Endothelial cell (in vitro differentiated cells): ENCODE measurements at places on chromosomes 3 and 15.

GRCh38 chr3:161171639-161172552, 49.2 kb upstream of the NMD3 start:
- no peak for DNase-seq

GRCh38 chr15:70159713-70160009, 61.9 kb upstream of the TLE3 start:
- DNase-seq, result no peak

DNA sequence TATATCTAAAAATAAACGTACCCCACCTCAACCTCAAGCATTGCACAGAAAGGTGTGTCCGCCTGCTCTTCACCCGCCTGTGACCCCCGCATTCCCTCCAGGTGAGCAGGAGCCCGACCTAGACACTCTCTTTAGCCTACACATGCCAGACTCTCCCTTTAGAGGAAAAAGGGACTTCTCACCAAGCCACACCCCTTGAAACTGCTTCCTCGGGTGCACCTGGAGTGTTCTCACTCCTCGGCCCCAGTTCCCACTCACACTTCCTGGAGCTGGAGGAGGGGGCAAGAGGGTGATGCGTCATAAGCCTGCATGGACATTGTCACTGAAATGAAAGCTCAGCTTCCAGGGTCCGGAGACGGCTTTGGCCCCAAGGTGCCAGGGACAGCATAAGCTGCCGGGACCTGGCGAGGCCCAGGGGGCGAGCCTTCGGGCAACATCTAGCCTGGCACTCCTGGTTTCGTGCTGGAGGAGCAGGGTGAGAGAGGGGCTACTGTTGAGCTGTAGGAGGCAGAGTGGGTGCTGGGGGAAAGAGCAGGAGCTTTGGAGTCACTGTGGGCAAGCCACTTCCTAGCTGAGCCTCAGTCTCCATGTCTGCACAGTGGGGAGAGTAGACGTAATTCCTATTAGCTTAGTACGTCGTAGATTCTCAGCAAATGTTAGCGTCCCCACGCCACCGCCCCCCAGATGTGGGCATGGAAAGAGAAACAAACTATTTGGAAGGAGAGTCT, 9.8 kb upstream of the MUC4 start:
- no peak for DNase-seq

DNA sequence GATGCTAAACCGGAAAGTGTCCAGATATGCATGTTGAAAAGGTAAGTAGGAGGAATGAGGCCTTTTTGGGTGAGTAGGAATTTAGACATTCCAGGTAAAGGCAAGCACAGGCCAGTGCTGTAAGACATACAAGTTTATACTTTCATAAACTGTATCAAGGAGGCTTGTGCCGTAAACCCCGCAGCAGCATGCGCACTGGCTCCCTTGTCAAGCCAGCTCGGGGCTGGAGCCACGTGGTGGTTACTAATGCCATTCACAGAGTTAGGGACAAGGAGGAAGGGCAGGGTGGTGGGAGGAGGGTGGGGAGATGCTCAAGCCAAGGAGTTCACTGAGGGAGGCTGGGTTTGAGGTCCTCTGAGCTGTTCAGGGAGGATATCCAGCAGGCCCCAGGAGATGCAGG, 35.8 kb downstream of the PLD1 start:
- DNase-seq, result no peak

- no peak for DNase-seq
Observed at GRCh38 chr3:124014366-124014942, 22.5 kb upstream of the ROPN1 start.

- DNase-seq, result no peak
Observed at GRCh38 chr15:74519311-74519710, 21.7 kb upstream of the ARID3B start.

GRCh38 chr3:162799910-162800309, 1303.3 kb downstream of the OTOL1 start:
- no peak for DNase-seq

DNA sequence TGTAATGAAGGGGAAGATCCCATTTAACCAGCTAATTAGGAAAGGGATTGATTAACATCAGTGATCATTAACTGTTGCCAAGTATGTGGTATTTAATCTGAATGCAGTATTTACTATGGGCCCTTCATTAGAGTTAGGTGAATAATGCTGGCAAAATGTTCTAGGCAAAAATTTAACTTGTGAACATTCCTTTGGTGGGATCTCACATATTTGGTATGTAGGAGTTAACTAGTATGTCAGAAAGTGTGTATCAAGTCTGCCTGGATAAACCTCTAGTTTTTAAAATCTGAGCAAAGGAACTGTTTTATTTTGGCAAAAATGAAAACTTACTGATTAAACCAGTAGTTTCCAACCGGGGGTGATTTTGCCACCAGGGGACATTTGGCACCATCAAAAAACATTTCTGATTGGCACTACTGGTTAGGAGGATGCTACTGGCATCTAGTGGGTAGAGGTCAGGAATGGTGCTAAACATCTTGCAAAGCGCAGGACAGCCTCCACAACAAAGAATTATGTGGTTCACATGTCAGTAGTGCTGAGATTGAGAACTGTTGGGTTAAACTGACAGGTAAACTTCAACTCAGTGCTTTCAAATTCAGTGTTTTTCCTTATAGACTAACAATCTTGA, 22.5 kb downstream of the LRTM1 start:
- DNase-seq, result no peak

GRCh38 chr3:39812537-39812936, 3.1 kb downstream of the MYRIP start:
- DNase-seq, result peak; percentile 36

DNA sequence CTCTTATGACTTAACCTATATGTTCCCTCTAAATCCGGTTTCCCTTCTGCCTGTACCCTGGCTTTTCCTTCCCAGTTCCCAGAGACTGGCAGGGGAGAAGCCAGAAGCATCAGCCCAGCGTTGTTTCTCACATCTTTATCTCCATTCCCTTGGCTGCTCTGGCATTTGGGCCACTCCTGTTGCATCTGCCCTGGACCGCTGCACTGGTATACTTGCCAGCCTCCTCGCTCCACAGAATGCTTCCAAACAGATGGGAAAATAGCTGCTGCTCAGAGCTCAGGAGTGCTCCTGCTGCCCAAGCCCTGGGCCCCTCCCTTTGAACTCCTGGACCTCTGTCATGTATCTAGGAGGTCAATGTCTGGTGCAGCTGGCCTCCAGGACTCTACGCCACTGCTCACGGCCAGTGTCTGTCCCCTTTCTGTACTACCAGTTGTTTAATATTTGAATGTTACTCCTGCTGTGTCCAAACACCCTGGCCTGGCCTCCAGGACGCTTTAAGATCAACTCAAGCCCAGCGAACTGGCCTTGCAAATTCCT, 6.8 kb downstream of the SPINT1 start:
- no peak for DNase-seq

GRCh38 chr15:38532728-38533127, 31.9 kb downstream of the RASGRP1 start:
- DNase-seq, result no peak

- DNase-seq, result peak; percentile 39
Observed at GRCh38 chr3:29065211-29065785, 215.6 kb upstream of the RBMS3 start.

DNA sequence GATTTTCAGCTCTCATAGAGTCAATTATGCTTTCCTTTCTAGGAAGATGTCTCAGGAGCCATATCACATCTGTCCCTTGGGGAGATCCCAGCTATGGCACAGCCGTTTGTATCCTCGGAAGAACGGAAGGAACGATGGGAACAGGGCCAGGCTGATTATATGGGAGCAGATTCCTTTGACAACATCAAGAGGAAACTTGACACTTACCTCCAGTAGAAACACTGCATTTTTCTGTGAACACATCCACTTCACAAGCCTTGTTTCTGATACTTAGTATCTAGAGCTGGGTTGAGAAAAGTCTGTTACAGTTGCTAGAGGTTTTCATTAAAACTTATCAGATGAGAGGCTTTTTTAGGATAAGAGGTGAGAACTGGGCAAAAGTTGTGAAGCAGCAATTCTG, 35.4 kb downstream of the GYG1 start:
- no peak for DNase-seq

DNA sequence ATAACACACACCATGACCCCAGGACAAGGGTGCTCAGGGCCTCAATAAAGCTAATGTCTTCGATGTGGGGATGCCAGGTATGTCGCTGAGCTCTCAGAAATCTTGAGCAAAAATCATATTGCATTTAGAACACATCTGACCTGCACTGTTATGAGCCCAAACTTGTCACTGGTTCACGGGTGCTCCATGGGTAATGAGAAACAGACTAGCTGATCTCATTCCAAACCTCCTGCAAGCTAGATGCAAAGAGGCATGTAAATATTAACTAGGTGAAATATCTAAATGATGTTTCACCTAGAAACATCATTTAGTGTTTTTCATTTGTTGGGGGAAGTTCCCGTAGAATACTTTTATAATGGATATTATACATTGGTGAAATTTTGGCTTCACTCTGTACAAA, 549.4 kb downstream of the OCA2 start:
- DNase-seq, result no peak

DNA sequence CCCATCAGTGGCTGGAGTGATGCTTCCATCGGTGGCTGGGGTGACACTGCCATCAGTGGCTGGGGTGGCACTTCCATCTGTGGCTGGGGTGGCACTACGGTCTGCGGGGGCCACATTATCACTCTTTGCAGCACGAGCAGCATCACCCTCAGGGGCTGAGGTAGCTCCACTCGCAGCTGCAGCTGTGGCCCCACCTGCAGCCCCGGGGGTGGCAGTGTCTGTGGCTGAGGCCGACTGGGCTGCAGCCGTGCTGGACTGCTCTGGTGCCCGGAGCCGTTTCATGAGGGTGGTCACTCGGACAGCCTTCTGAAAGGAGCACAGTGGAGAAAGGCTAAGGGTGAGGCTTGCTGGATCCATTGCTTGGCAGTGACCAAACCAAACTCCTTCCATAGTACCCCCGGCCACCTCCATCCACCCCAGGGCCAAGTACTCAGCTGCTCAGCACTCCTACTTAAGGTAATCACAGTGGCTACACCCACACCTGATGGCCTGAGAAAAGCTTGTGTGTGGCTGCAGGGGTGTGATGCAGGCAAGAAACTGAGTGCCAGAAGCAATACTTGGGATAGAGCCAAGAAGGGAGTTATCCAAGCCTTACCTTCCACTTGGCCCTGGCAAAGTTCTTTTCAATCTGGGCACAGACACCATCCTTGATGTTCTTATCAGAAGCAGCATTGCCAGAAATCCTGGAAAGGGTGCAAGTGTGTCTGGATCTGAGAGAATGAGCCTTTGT, 3.4 kb upstream of the TRAIP start:
- DNase-seq, result no peak

- no peak for DNase-seq
Observed at GRCh38 chr3:29410220-29410619, 129.3 kb downstream of the RBMS3 start.

DNA sequence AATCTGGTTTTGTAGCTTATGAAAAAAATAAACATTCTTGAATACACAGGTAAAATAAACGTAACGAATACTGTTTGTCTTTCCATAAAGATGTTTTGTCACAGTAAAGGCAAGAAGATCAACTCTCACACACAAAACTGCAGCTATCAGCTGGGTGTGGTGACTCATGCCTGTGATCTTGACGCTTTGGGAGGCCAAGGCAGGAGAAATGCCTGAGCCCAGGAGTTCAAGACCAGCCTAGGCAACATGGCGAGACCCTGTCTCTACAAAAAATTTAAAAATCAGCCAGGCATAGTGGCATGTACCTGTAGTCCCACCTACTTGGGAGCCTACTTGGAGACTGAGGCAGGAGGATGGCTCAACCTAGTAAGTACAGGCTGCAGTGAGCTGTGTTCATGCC, 39.6 kb downstream of the CBLB start:
- DNase-seq, result no peak

- DNase-seq, result no peak
Observed at GRCh38 chr15:60374628-60375081, 23.1 kb downstream of the ANXA2 start.

- DNase-seq, result no peak
Observed at GRCh38 chr15:75223688-75224087, 22.0 kb downstream of the C15orf39 start.

DNA sequence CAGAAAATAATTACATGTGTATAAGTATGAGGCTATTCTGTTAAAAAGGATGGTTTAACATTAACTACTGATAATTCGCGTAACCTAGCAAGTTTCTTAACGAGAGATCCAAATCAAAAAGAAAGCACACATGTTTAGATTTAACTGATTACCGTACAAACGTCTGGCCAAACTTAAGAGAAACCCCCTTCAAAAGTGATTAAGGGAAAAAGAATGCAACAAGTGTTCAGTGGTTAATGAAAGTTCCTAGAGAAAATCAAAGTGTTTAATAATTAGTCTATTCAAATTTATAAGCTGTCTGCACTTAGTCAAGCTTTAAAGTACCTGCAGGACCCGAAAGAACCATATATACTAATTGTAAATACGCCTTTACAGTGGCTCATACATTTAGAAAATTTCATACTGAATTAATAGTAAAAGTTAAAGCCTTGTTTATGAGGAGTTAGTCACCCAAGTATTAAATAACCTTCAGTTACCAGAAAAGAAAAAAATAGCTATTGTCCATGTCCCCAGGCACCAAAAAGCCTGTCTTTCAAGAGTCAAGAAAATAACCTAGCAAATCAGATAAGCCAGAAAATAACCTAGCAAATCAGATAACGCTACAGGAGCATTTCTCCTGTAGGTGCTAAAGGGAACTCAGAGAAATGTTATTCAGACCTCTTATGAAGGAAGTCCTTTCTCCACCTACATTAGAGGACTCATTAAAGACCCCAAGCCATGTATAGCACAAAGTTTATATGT, 34.6 kb downstream of the ZNF589 start:
- DNase-seq, result no peak

DNA sequence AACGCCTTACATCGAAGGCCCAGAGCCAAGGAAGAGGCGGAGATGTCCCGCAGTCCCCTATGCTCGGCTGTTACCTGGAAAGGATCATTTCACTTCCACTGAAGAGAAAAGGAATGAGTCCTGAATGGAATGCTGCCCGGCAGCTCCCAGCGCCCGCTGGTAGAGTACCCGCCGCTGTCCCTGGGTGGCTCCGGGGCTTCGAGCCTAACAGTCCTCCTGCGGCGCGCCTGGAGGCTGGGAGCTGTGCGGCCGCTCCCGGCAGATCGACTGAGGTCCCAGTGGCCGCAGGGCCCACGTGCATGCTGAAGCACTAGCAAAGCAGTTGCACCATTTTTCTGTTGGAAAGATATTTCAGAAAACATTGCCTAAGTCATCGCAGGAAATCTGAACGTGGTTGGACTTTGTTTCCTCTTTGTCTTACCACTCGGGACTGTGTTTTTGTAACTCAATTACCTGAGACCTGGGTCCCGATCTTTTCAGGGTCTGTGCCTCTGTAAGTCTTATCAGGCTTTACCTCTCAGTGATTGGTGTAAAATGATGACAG, 984 bp downstream of the RNU6-1 start:
- peak; percentile 62 for DNase-seq

- DNase-seq, result peak; percentile 68
Observed at GRCh38 chr3:113035387-113035982, 44.7 kb downstream of the GTPBP8 start.

DNA sequence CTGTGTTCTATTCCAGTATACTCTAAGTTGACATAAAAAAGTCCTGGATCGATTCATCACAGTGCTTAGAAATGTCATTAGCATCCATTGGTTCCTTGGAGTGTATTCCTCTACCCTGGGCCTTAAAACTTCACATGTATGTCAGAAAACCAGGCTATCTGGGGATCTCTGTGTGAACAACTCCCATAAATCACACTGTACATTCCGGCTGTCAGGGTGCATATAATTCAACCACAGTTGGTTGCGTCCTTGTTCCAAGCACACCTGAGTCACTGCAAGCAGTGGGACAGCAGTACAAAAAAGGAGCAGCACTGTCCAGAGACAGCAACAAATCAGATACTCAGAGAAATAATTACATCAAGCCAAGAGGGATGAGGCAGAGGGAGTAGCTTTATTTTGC, 52.4 kb downstream of the PDZRN3 start:
- no peak for DNase-seq
